ENCODE measurements at places on chromosomes 1 and 21.

GRCh38 chr1:96597218-96597617, 124.4 kb upstream of the PTBP2 start:
- H3K4me1 ChIP-seq, result no peaks in the 10 kb centered on the region
- H3K4me3 ChIP-seq, result no peak overlapping the region
- DNase-seq, result no peak
- no peak overlapping the region for H3K27ac ChIP-seq

- H3K36me3 ChIP-seq, result peaks cover 56% of the 10 kb centered on the region
- no peaks in the 10 kb centered on the region for H3K27me3 ChIP-seq
- H3K4me3 ChIP-seq, result peak overlapping the region; percentile 11
- H3K27ac ChIP-seq, result peak overlapping the region; percentile 65
Measured at GRCh38 chr1:36351227-36351977, 28.0 kb upstream of the EVA1B start.

GRCh38 chr1:104132382-104132973, 382.8 kb downstream of the AMY1C start:
- no peaks in the 10 kb centered on the region for H3K4me1 ChIP-seq
- H3K4me3 ChIP-seq, result no peak overlapping the region
- no peak overlapping the region for H3K27ac ChIP-seq

GRCh38 chr1:39415553-39415952, 75.9 kb upstream of the BMP8A start:
- no peak overlapping the region for H3K27ac ChIP-seq
- no peaks in the 10 kb centered on the region for H3K4me1 ChIP-seq
- no peaks in the 10 kb centered on the region for H3K27me3 ChIP-seq
- H3K36me3 ChIP-seq, result peaks cover 12% of the 10 kb centered on the region

- no peaks in the 10 kb centered on the region for H3K27me3 ChIP-seq
- no peaks in the 10 kb centered on the region for H3K36me3 ChIP-seq
- no peak for DNase-seq
Measured at GRCh38 chr21:36575306-36575705, 95.4 kb upstream of the CLDN14 start.

DNA sequence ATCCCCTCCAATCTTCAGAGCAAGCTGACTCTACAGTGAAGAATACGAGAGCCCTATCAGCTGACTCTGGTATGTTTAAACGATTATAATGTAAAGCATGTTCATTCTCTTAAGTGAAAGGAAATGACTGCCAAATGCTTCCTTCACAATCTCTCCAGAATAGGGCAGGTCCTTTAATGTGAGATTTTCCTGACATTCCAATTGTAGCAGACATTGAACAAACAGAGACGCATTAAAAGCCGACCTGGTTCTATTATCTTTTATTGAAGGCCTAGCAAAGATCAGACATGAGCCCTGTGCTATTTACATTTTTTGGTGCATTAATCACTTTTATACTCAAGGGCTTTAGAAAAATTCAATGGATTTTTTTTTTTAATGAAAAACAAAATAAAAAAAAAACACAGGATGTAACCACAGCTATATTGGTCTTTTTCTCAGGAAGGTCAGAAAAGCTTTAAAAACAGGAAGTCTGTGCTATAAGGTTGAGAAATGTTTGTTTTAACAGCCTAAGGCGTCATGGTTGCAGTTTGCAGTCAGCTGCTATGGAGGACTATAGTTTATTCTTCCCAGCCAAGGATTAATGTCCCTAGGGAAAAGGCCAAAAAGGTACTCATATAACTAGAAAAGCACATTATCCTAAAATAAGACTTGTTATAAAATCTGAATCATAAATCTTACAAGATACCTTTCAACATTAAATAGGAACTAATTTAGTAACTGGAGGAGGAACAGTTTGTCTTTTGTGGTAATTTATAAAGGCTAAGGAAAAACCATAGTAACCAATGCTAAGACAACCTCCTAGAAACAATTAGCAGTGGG, 104.8 kb downstream of the RERE start:
- H3K4me1 ChIP-seq, result no peaks in the 10 kb centered on the region
- no peaks in the 10 kb centered on the region for H3K36me3 ChIP-seq
- no peak overlapping the region for H3K4me3 ChIP-seq

GRCh38 chr1:165117482-165117881, 239.0 kb downstream of the LMX1A start:
- no peak overlapping the region for H3K4me3 ChIP-seq
- H3K27me3 ChIP-seq, result peaks cover 40% of the 10 kb centered on the region
- H3K27ac ChIP-seq, result no peak overlapping the region
- DNase-seq, result no peak
- no peaks in the 10 kb centered on the region for H3K4me1 ChIP-seq

GRCh38 chr1:67230539-67230938, 64.3 kb downstream of the IL23R start:
- no peaks in the 10 kb centered on the region for H3K27me3 ChIP-seq
- no peak overlapping the region for H3K4me3 ChIP-seq
- DNase-seq, result no peak
- H3K36me3 ChIP-seq, result no peaks in the 10 kb centered on the region
- H3K4me1 ChIP-seq, result no peaks in the 10 kb centered on the region

DNA sequence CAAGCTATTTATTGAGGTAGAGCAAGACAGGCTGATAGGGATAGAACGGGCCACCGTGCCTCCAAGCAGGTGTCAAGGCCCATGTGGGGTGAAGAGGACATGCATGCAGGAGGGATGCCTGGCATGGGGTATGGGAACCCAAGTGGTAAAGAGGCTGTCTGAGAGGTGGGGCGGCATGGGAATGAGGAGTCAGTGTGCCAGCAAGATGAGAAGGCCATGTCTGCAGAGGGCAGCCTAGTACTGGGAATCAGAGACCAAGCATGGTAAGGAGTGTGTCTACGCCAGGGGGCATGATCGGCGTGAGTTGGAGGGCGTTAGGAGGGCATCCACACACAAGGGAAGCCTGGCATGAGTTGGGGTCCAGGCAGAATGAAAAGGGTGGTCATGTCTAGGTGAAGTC, 303.7 kb upstream of the PLD5 start:
- H3K4me3 ChIP-seq, result no peak overlapping the region
- H3K36me3 ChIP-seq, result no peaks in the 10 kb centered on the region
- H3K27ac ChIP-seq, result no peak overlapping the region
- no peaks in the 10 kb centered on the region for H3K4me1 ChIP-seq

DNA sequence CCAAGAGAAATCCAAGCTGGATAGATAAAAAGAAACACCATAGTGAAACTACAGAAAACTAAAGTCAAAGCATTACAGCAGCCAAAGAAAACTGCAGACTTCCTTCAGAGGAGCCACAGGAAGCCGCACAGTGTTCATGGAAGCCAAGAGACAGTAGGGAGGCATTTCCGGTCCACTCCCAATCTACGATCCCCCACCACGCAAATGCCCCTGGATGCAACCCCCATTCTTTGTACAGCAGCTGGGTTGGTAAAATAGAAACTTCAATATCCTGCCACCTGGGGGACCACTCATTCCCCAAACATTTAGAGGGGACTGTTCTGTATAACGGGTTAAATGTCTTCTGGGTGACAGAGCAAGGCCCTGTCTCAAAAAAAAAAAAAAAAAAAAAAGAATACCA, 43.9 kb upstream of the TSPEAR start:
- no peak overlapping the region for H3K27ac ChIP-seq
- no peak overlapping the region for H3K4me3 ChIP-seq
- DNase-seq, result no peak
- peaks cover 27% of the 10 kb centered on the region for H3K27me3 ChIP-seq
- H3K36me3 ChIP-seq, result no peaks in the 10 kb centered on the region

GRCh38 chr1:9271861-9272595, 20.7 kb upstream of the SPSB1 start:
- peaks cover 19% of the 10 kb centered on the region for H3K36me3 ChIP-seq
- peaks cover 4% of the 10 kb centered on the region for H3K4me1 ChIP-seq
- no peak overlapping the region for H3K4me3 ChIP-seq
- no peaks in the 10 kb centered on the region for H3K27me3 ChIP-seq
- DNase-seq, result no peak

DNA sequence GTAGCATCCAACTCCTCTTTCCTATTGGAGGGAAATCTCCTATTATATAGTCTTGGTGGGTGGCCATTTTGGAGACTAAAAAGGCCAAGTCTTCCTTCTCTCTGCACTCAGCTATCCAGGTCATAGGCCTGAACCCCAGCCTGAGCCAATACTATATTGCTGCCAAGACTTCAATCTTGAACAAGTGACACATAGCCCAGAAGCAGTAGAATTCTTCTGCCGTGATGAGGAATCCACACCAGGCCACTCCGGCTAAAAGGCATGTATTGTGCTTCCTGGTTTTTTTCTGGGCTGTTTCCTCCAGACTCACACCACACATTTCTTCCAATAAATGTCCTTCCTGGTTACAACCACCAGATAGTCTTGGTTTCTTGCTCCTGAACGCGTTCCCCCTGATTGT, 43.0 kb downstream of the ATF3 start:
- H3K27me3 ChIP-seq, result no peaks in the 10 kb centered on the region
- no peak overlapping the region for H3K27ac ChIP-seq
- H3K4me3 ChIP-seq, result no peak overlapping the region

GRCh38 chr21:46018615-46019014, 37.0 kb downstream of the COL6A1 start:
- no peak for DNase-seq
- no peak overlapping the region for H3K27ac ChIP-seq
- H3K27me3 ChIP-seq, result no peaks in the 10 kb centered on the region
- H3K4me3 ChIP-seq, result no peak overlapping the region

DNA sequence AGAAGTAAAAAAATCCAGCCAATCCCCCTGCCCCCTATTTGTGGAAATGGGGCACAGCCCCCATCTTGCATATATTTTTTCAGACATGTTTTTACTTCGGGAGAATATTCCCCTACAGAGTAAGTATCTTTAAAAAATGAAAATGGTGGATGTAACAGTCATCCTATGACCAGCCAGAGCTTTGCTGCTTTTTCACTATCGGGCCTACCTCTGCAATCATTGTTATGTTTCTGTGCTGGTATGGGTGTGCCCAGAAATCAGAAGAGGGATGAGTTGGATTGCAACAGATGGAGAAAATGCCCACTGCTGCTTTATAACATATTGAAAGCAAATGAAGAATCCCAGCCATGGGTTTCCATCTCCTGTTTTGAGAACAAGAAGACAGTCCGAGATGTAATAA, 2.9 kb downstream of the CD247 start:
- H3K27me3 ChIP-seq, result no peaks in the 10 kb centered on the region
- H3K4me3 ChIP-seq, result no peak overlapping the region
- H3K36me3 ChIP-seq, result no peaks in the 10 kb centered on the region
- no peak overlapping the region for H3K27ac ChIP-seq

DNA sequence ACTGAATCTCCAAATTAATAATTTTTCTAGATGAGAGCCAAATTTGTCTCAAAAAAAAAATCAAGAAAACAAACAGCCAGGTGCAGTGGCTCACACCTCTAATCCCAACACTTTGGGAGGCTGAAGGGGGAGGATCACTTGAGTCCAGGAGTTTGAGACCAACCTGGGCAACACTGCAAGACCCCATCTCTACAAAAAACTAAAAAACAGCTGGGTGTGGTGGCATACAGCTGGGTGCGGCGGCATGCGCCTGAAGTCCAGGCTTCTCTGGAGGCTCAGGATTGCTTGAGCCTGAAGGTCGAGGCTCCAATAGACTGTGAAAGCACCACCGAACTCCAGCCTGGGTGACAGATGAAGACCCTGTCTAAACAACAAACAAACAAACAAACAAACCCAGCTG, 14.0 kb downstream of the ACBD3 start:
- H3K36me3 ChIP-seq, result no peaks in the 10 kb centered on the region
- DNase-seq, result no peak
- no peak overlapping the region for H3K4me3 ChIP-seq
- no peaks in the 10 kb centered on the region for H3K4me1 ChIP-seq
- H3K27ac ChIP-seq, result no peak overlapping the region
- no peaks in the 10 kb centered on the region for H3K27me3 ChIP-seq

GRCh38 chr1:66313429-66313828, 220.5 kb upstream of the SGIP1 start:
- H3K27me3 ChIP-seq, result no peaks in the 10 kb centered on the region
- H3K4me1 ChIP-seq, result peaks cover 34% of the 10 kb centered on the region
- H3K27ac ChIP-seq, result no peak overlapping the region
- DNase-seq, result no peak
- H3K4me3 ChIP-seq, result no peak overlapping the region

GRCh38 chr1:40199126-40199525, 37.9 kb downstream of the RLF start:
- no peaks in the 10 kb centered on the region for H3K27me3 ChIP-seq
- no peaks in the 10 kb centered on the region for H3K4me1 ChIP-seq
- H3K27ac ChIP-seq, result no peak overlapping the region

- no peaks in the 10 kb centered on the region for H3K4me1 ChIP-seq
- H3K27me3 ChIP-seq, result peaks cover 23% of the 10 kb centered on the region
- no peaks in the 10 kb centered on the region for H3K36me3 ChIP-seq
- H3K27ac ChIP-seq, result no peak overlapping the region
Measured at GRCh38 chr1:17139637-17140036, 20.4 kb upstream of the PADI2 start.

GRCh38 chr1:159914252-159915018, 10.9 kb downstream of the TAGLN2 start:
- H3K36me3 ChIP-seq, result peaks cover 19% of the 10 kb centered on the region
- no peak for DNase-seq
- no peaks in the 10 kb centered on the region for H3K27me3 ChIP-seq
- H3K4me1 ChIP-seq, result no peaks in the 10 kb centered on the region

DNA sequence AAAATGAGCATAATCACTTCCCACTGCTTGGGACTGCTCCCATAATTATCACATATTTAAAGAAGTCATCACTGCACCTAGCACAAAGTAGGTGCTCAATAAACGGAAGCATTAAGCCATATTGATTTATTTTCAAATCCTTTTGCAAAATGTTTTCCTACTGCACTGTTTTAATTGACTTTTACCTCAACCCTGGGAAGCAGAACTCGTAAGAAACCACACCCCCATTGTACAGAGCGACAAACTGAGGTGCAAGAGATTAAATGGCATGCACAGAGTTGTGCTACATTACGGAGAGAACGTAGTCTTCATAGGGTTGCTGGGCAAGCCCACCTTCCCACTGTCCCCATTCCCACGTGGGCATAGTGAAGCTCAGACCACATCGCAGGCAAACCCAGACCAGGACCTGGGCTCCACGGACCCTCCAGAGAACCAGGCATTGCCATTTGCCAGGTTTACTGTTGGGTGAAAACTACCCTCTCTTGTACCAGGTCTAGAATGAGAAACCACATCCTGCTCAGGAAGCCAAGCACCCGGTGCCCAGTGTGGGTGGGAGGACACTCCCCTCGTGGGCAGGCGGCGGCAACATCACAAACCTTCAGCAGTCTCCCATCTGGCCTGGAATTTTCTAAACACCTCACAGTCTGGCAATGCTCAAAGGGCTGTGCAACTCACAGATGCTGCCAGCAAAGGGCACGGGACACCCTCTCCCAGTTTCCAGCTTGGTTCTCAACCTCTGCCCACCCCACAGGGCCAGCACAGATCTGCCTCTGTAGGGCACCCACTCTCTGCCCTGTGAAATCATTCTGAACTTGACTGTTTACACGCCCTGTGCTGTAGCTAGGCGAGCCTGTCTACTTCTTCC, 8.2 kb downstream of the IFFO2 start:
- H3K4me1 ChIP-seq, result peaks cover 98% of the 10 kb centered on the region
- DNase-seq, result peak; percentile 84
- H3K27ac ChIP-seq, result peak overlapping the region; percentile 98
- H3K4me3 ChIP-seq, result no peak overlapping the region
- H3K27me3 ChIP-seq, result no peaks in the 10 kb centered on the region

GRCh38 chr1:58888833-58889232, 105.0 kb upstream of the JUN start:
- peaks cover 38% of the 10 kb centered on the region for H3K4me1 ChIP-seq
- no peaks in the 10 kb centered on the region for H3K27me3 ChIP-seq
- H3K36me3 ChIP-seq, result no peaks in the 10 kb centered on the region

Data from tibial artery (tissue), 4 donors.